Stimulated activated CD8-positive, alpha-beta memory T cell treated with anti-CD3 and anti-CD28 coated beads, Interleukin-15, amount 100 ng/mL, for 4 hours (primary cell): ENCODE measurements at places on chromosomes 7 and 10.

DNA sequence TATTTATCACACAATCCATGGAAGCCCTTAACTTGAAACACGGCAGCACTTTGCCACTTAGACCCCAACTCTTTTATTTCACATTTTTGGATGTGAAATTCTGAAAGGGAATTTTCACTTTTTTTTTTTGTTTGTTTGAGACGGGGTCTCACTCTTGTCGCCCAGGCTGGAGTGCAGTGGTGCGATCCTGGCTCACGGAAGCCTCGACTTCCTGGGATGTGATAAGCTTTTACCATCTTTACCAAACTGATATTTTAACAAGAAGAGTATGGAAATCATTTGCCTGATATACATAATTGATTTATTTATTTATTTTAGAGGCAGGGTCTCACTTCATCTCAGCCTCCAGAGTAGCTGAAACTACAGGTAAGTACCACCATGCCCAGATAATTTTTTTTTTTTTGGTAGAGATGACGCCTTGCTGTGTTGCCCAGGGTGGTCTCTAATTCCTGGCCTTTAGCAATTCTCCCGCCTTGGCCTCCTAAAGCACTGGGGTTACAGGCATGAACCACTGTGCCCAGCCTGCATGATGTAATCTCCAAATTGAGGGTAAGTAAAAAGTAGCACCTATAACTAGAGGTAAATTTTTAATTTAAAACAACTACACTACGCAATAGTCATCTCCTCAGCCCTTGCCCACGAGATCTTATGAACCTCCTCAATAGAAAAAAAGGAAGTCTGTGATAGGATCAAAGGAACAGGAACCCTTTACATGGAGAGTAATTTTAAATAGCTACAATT, 180.7 kb upstream of the KLF14 start:
- DNase-seq, result no peak

DNA sequence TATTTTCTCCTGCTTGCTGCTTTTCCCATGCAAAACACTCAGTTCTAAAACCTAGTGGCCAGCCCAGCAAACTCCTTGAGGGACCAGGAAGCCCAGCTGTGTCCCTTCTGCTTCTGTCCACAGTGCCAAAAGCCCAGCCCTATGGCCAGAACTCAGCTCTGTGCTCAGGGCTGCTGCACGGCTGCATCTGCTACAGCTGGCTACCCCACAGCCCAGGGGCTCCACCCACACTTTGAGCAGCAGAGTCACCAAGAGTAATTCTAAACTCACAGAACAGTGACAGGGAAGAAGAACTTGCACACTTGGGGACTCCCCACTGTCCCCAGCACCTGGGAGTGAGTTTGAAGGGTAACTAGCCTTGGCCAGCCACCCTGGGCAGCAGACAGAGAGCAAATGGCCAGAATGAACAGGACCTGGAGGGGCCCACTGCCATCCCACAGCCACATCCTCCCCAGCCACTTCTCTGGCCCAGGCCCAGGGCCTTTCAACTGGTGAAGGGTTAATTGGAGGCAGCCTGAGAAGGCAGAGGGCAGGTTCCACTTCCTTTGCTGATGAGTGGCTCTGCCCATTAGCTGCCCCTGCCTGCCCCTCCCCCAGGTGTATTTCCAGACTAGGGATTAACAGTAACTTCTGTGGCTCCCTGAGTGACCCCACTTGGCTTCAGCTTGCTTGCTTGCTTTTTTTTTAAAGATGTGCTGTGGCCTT, 28.1 kb upstream of the TRIM8 start:
- no peak for DNase-seq

- DNase-seq, result no peak
Measured at GRCh38 chr10:13337128-13337826, 10.8 kb downstream of the SEPHS1 start.

DNA sequence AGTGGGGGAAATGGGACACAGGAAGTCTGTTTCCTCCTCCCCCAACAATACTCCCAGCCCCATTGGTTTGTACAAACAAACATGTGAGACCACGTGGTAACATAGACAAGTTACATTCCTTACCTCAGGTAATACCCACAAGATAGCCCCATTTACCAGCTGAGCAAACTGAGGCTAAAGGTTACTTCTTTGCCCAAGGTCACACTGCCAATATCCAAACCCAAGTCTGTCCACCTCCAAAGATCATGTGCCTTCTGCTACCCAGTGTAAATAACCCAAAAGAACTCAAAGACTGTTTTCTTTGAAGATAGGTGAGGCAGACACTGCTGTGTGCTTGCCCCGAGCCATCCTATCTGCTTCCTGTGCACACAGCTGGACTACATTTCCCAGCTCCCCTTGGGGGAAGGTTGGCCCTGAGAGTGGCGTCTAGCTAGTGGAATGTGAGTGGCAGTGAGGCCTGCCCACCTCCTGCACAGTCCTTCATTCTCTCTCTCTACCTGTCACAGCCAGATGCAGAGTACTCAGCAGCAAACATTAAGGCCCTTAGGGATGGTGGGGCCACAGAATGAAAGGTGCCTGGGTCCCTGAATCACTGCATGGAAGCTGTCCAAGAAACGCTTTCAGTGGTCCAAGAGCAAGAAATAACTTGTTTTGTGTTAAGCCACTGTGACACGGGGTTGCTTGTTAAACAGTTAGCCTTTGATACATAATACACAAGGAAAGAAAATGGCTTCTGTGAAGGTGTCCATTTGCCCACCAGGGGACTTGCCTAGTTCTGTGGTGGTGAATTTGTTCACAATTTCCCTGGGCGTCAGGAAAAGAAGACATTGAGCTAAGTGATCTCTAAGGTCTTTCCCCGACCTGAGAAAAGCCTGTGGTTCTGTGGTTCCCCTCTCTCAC, 257.7 kb upstream of the NFE2L3 start:
- no peak for DNase-seq

DNA sequence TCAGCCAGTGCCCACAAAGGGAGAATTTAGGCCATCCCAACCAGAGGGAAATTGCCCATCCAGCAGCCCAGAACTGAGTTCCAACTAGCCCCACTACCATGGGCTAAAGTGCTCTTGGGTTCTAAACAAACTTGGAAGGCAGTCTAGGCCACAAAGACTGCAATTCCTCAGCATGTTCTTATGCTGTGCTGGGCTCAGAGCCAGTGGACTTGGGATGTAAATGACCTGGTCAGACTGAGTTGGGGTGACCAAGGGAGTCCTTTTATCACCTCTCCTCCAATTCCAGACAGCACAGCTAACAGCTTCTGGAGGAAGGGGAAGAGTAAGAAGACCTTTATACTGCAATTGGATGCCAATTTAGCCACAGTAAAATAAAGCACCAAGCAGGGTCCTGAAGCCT, 607.2 kb upstream of the KCND2 start:
- no peak for DNase-seq

- DNase-seq, result no peak
Measured at GRCh38 chr10:11018855-11019631, 1.4 kb downstream of the CELF2 start.

DNA sequence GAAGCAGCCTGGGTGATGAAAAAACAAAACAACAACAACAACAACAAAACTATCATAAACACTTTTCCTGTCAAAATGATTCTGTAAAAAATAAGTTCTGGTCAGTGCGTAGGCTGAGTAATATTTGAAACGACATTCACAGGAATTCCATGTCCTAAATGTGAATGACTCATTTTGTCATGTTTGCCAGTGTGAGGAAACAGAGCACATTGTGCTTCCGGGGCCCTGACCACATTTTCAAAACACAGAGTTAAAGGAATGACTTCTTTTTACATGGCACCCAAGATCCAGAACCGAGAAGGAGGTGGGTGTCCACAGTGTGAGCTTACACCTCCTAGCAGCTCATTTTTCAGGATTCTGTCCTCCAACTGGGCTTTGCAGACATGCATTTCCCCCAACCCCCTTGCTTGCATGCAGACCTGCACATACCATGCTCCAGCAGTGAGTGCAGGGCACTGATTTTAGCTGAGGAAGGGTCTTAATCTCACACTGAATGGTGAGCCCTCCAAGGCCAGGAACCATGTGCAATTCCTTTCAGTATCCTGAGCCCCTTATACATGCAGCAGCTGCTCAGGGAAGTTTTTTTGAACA, 3.0 kb downstream of the CLRN3 start:
- DNase-seq, result no peak

- DNase-seq, result no peak
Measured at GRCh38 chr7:17304926-17305325, 6.5 kb downstream of the AHR start.

DNA sequence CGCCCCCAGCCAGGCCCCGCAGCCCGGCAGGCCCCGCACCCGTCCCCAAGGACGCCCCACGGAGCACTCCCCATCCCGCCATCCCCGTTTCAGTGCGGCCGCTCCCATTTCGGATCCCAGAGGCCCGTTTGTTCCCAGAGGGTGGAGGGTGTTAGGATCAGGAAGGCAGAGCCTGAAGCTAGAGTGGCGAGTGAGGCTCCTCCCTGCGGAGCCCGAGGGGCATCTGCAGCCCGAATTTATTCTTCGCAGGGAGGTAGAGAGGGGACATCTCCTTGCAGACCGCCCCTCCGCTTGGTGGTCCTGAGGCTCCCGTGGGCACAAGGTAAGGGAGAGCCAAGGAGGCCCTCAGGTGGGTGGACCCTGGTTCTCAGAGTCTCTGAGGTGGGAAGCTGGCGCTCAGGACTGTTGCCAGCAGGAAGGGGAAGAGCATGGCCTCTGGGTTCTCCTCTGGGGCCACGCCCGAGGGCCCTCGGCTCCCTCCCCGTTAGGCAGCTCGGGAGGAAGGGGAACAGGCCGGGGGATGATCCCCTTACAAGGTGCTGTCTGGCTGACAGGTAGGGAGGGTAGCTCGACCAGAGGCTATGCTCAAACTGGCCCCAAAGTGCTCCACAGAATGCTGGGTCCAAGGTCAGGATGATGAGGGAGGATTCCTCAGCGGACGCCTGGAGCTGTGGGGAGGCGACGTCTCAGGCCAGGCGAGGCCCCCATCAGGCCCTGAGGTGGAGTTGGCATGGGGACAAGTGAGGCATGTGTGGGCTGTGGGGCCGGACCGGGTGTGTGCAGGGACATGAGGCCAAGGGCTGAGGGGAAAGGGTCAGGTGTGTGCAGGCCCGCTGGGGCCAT, 17.4 kb downstream of the POLL start:
- DNase-seq, result no peak

DNA sequence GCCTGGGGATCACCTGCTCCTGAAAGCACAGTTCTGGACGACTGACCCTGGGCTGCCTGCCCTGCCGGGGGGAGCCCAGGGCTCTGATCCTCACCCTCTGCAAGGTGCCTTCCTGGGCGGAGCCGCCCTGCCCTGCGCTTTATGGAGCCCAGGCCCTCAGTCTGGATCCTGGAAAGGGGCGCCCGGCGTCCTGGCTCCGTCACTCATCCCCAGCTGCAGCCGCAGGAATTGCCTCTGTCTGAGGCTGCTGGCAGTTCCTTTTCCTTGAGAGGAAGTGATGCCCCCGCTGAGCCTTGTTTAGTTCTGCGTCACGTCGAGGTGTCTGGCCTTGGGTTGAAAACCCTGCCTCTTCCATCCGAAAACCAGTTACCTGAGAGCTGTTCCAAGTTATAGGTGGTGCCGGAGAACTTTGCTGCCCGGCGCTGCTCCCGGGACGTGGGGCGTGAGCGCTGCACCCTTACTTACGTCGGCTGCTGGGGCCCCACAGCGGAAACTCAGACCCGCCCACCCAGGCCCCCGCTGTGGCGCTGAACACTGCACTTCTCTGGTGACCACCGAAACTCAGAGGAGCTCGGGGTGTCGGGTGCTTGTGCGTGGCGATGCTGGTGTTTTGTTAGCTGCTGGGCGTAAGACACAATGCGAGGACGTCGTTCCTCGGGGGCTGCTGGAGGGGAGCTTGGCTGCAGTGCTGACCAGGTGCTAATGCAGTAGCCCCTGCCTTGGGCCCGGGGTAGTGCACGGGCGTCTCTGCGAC, 5.4 kb downstream of the MAFK start:
- DNase-seq, result no peak

GRCh38 chr10:76882245-76882644, 755.4 kb downstream of the KCNMA1 start:
- DNase-seq, result no peak

DNA sequence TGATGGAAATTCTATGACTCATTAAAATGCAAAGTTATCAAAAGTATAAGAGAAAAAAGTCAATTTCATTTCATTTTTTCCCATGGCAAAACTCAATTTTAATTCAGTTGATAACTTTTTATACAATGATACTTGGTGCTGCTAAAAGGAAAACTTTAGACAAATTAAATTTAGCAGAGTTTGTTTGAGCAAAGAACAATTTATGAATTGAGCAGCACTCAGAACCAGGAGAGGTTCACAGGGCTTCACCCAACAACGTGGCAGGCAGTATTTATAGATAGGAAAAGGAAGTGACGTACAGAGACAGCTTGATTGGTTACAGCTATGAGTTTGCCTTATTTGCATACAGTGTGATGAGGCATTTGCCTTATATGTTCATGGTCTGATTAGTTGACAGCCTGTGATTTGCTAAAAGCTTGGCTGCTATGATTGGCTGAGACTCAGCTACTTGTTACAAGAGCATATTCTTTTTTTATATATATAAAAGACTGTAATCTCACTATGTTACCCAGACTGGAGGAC, 157.2 kb upstream of the CELF2 start:
- DNase-seq, result no peak

DNA sequence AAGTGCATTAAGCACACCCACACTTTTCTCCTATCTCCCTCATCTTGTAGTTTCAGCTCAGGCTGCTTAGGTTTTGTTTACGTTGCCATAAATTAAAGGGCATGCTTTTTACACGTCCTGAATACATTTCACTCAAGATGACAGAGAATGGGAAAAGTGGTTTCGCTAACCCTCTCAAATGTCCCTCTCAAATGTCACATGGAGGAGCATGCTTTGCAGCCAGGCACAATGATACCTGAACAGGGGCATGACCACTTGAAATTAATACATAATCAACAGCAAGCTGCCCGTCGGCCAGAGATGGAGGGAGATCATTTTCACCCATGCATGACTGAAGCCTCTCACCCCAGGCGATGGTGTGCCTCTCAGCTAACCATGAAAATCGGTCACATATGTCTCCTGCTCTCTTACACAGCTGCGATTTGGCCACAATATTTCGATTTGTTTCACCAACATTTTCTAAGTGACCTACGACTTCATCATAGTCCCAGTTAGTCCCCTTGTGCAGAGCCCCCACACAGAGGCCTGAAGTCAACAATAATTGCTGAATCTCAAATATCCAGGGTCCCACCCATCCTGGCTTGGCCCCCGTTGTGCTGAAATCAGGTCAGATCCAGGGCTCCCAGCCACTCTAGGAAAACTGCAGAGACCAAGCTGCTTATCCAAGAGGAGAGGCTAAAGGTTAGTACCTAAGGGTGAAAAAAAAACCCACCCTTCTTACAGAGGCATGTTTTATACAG, 373.9 kb upstream of the NFE2L3 start:
- no peak for DNase-seq

DNA sequence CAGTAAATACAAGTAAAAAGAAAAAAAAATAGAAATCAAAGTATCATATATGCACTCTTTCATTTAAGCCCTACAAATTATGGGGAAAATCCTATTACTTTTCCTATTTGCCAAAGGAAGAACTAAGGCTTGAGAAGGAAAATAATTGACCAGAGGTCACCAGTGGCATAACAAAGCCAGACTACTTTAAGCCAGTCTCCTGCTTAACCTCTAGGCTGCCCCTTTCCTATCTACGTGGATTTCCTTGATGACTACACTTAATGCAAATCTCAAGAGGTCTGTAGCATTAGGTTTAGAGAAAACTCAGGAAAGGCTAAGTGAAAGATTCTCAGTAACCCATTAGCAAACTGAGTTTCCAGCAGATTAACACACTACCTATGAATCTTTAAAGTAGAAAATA, 49.8 kb downstream of the TPK1 start:
- no peak for DNase-seq
